ENCODE measurements at places on chromosomes 6 and 20.

DNA sequence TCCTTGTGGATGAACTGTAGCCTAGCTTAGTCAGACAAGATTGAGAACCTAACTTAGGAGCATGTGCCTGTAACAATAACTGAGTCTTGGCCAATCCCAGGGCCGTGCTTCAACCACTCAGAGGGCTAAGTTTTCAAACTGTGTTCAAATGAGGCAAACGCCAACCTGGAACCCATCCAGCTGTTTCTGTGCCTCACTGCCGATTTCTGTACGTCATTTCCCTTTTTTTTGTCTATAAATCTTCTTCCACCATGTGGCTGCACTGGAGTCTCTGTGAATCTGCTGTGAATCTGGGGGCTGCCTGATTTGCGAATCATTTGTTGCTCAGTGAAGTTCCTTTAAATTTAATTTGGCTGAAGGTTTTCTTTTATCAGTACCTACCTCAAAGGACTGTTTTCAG is 115.0 kb upstream of the CHD6 start:
- DNase-seq: no peak

DNA sequence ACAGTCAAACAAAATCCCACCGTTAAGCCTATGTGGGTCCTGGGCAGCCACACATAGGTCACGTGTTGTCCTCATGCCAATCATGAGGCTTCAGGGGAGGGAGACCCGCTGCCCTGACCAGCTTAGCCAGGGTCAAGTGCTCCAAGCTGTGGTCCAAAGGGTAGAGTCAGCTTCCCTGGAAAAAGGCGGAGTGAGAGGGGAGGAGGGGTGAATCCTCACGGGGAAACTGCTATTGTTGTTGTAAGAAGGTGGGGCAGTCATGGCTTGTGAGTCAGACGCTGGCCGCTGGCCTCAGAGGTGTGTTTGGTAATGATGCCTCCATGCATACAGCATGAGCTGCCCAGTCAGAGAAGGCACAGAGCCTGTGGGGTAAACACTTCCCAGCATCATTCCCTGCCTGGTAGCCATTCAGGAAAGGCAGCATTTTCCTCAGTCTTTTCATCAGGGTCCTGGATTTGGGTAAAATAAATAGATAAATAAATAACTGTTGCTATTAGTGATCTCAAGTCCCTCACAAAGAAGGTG is 8.7 kb downstream of the CST3 start:
- no peak for DNase-seq

DNA sequence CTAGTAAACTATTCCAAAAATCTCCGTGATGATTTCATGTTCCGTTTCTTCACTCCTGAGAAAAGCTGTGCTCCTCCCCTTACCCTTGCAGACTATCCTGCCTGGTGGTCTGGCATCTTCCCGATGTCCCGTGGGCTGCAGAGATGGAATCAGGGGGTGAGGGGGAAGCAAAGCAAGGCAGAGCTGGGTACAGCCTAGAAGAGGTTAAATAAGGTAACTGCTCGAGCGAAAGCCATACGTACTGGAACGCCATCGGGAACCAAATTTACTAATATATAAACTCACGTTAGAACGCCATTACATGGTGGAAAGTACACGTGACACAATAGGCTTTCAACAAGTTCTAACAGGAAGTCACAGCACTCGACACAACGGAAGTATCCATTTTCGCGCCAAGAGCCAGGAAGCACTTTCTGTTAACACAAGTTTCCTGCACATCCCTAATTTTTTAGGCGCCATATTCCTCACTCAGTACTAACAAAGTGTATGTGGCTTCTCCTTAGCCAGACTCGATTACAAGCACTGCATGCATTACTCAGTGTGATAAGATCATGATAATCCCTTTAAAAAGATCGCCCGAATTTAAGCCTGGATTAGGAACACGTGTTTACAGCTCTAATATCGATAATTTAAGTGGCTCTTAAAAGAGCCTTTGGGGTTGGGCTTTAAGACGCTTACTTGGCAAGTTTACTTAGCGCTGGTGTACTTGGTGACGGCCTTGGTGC is 101.6 kb upstream of the PRSS16 start:
- DNase-seq: peak; percentile 73

DNA sequence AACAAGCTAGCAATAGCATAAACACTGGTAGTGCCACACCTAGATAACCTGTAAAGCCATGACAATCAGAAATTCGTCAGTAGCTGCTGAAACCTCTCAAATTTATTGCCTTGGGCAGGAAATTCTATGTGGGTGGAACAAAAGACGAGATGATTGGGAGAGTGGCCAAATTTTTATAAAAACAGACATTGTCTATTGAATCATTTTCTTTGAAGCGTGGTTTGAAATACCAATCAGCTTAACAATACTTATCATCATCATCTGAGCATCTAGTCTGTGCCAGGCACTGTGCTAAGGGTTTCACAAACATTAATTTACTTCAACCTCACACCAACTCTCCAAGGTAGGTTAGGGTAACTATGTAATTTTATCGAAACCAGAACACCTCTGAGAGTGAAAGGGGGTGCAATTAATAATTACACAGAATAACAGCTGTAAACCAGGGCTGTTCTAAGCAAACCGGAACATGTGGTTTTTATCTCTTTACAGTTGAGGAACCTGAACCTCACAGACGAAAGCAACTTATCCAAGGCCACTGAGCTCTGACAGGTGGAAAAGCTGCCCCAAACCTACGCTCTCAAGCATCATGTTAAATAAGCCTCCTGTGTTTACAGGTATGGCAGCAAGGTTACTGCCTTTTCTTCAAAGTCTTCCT is 43.4 kb downstream of the NHSL1 start:
- DNase-seq: no peak

- DNase-seq: no peak
Observed at GRCh38 chr20:38973107-38973506, 11.0 kb downstream of the DHX35 start.

- DNase-seq: no peak
Observed at GRCh38 chr6:113281431-113281830, 575.7 kb upstream of the MARCKS start.

DNA sequence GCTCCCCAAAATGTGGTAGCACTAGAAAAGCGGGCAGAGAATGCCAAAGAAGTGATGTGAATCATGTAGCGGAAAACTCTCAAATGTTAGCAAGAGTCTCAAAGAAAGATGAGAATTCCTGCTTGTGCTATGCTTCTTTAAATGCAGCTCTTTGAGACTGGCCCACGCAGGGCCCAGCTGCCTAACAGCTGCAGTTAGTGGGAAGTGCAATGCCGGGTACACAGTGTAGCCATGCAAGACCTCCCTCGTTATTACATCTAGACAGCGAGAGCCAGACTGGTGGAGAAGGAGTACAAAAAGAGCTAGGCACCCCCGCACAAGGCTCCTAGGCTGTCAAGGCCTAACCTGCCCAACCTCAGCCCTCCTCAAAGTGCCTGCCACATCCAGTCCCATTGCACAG is 201.7 kb upstream of the PRDM1 start:
- DNase-seq: no peak

All from SK-N-DZ (cell line).